Progenitor cell of endocrine pancreas (in vitro differentiated cells): ENCODE measurements at places on chromosomes 5 and 9. TPM values are rescaled to one million over a fixed set of nuclear protein-coding genes. Genes with fewer than 3 reads are reported as not detected.

The CCL27 gene
- total RNA-seq = 0.67 and 1.6 TPM in 2 replicates

The SLC34A1 gene
- total RNA-seq = not detected in 2 replicates

- DNase-seq = no peak
Observed at GRCh38 chr5:72151169-72151568, 43.9 kb downstream of the MAP1B start.

The LCN12 gene
- total RNA-seq = 14.7 and 16.2 TPM in 2 replicates

The FBP2 gene
- not detected in 2 replicates for total RNA-seq

The FREM1 gene
- total RNA-seq = 11.4 and 13.2 TPM in 2 replicates
